ENCODE measurements at places on chromosomes 7 and 10.

DNA sequence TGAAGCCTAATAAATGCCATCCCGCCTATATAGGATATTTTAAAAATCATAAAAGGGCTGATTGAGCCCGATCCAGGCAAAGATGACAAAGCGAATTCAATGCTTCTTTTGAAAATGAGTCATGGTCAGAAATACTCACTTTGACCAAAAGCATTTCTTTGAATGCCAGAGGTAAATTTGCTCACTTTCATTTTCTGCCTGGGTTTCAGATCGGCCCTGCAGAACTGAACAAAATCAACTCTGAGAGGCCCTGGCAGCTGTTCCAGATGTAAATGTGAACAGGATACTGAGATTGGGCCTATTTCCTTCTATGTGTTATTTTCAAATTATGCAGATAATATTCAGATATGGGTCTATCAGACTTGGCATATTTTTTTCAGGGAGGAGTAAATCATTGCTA, 114.8 kb upstream of the ARID5B start:
- no peak for DNase-seq

DNA sequence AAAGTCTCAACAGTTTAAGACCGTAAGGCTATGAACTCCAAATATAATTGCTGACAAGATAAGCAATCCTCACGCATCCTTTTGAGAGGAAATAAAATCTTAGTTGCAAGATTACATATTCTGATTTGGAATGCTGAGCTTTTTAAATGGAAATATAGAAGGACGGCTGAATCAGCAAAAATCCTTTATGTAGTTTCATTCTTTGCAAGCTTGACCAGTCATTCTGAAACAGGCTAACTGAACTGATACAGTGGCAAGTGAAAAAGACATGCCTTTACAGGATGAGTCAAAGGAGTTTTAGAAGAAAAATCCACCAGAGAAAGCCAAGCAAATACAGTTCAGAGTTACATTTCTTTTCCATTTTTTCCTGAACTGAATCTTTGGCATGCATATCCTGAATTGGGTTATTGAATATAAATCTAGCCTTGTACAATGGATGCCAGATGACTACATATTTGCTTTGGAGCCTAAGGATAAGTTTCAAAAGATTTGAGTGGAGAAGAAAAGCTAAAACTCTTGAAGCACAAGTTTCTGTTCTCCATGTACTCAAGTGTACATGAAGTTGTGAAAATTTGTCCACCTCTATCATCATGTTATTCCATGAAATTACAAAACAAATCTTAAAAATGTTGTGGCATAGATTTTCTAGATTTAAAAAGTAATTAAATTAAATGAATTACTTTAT, 4.4 kb downstream of the VIM start:
- DNase-seq = peak; percentile 64

DNA sequence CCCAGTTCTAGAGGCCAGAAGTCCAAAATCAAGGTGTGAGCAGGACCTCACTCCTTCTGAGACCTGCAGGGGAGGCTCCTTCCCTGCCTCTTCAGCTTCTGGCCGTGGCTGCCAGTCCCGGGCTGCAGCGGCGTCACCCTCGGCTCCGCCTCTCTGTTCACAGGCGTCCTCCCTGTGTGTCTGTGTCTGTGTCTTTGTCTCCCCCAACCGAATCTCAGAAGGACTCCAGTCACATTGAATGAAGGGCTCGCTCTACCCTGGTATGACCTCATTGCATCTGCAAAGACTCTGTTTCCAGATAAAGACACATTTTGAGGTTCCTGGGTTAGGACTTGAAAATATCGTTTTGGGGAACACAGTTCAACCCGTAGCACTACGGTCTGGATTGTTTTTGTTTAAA, 33.1 kb upstream of the GALNT11 start:
- DNase-seq = peak; percentile 81

GRCh38 chr10:14369906-14370305, 39.2 kb upstream of the FRMD4A start:
- DNase-seq = no peak

- DNase-seq = peak; percentile 3
Measured at GRCh38 chr10:89591111-89591795, 53.8 kb downstream of the PANK1 start.

DNA sequence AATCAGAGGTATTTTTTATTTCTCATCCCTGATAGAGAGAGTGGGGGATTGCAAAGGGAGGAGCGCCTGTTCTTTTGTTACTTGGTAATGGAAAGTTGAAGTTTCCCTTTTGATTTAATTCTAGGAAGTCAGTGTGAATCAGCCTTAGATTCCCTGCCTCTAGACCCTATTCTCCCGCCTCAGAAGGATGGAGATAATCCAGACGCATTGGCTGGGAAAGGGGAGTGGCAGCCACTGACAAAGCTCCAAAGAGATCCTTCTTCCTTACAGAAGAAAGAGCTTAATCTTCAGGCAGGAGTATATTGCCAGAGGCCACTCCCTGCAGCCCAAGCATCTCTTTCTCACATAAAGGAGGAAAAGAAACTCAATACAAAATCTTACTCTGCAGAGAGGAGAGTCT, 122.3 kb upstream of the GALNT17 start:
- no peak for DNase-seq

- peak; percentile 45 for DNase-seq
Measured at GRCh38 chr10:77925795-77926565, 575 bp downstream of the DLG5 start.

DNA sequence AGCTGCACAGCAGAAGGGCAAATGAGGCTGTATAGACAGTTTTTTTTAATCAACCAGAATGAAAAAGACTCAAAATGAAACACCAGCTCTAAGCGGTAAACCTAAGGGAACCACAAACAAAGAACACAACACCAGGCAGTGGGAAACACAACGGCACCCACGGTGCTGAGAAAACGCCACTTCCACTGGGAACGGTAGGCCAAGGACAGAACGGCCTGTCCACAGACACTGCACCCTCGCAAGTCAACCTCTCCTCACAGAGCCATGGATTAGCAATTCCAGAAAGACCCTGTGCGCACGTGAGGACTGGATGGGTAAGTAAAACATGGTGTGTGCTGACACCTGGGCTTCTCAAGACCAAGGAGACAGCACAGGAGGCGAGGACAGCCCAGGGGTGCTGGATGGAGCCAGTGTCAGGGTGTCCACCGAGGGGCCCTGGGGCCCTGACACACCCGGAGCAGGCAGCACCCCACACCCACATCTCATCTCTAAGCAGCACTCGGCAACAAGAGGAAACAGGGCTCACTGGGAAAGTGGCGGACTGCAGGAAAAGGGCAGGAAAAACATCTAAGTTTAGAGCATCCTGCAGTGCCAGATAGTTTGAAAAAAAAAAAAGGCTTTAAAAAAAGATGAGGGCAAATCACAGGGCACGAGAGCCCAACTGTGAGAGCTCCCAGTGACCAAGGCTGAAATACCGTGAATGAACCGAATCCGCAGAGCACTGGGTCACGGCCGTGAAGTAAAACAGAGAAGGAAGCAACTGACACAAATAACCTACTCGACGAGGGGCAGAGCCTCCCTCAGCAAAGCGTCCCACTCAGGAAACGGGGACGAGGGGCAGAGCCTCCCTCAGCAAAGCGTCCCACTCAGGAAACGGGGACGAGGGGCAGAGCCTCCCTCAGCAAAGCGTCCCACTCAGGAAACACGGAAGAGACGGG, 120.2 kb downstream of the MAD1L1 start:
- DNase-seq = no peak

DNA sequence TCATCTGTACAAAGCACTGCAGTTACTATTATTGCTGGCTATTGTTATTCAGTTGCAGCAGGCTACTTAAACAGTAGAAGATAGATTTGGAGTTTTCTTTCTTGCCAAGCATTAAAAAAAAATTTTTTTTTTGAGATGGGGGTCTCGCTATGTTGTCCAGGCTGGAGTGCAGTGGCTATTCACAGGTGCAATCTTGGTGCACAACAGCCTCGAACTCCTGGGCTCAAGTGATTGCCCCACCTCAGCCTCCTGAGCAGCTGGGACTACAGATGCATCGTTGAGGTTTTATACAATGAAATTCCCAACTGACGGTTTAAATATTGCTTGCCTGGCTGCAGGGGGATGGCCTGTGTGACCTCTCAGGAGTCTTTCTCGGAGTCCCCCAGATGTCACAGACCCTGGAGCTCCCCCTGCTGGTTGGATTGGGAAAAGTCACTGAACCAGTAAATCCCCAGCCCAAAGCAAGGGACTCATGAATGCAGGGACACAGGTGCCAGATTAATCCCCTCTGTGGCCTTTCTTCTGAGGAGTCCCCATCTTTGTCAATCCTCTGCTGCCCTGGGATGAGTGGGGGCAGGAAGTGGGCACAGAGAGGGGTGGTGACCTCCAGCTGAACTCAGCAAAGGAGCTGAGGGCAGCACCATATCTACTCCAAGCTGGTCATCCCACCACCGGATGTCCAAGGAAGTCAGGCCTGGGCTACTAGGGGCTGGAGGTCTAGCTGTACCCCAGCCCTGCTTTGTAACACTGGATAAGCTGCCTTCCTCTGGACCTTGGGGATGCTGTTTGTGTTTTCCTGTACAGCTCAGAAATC, 149.6 kb downstream of the C10orf105 start:
- peak; percentile 37 for DNase-seq

DNA sequence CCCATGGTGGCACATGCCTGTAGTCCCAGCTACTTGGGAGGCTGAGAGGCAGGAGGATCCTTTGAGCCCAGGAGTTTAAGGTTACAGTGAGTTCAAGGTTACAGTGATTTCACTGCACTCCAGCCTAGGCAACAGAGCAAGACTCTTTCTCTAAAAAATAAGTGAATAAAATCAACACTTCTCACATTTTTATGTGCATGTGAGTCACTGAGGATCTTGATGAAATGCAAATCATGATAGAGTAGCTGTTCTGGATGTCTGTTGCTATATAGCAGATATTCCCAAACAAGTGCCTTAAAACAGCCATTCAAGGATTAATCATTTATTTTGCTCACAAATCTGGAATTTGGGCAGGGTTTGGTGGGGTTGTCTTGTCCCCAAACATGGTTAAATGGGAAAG, 62.3 kb upstream of the ARHGAP12 start:
- DNase-seq = no peak
